ENCODE measurements at places on chromosomes 5 and 9.

- no peak for DNase-seq
Measured at GRCh38 chr9:32742296-32742695, 41.0 kb upstream of the TMEM215 start.

DNA sequence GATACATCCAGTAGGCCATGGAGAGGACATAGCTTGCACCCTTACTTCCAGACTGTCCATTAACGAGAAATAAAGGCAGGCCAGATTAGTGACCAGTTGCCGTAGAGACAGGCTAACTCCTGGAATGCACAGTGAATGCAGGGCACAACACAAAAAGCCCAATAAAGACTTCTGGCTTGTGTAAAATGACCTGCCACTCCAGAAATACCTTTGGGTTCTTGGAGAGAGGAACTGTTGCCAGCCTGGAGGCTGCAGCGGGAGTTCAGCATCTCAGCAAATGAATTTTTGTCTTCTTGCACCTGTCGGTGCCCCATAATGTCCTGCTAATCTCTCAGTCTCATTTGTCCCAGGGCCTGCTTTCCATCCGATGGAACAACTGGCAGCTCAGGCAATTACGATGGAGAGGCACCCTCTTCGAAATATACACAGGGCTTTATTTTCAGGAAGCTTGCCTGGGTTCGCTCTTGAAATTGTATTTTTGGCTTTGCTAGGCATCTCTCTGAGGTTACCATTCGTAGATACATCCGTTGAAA, 538.8 kb upstream of the ZNF462 start:
- no peak for DNase-seq

DNA sequence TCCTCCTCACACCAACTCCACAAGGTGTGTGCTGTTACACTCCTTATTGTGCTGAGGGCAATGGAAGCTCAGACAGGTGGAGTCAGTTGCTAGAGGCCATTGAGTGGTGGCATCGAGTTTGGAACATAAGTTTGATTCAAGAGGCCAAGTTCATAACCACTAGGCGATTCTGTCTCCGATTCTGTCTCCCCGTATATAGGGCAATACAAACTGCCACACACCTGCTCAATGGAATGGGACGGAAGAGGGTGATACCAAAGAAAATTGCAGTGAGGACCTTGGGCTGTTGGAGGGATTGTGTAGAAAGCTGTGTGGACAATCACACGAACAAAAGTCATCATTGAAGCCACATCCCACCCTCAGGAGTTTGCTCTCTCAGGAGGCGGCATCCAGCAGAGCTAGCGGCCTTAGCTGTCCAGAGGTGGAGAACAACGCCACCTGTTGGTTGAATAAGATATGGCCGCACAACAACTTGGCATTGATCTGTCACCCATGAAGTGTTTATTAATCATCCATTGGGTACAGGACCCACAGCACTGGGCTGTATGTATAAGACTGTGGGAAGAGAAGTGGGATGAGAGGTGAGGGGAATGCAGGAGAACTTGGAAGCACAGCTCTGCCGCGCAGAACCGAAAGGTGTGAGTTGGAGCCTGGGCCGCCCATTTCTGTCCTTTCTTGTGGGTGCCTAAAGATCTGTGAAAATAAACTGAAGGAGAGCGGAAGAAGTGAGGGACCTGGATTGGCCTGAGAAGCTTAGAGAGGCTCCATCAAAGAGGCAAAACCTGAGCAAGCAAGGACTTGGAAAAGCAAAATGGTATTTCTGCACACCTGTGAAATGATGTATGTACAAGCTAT, 16.1 kb upstream of the NEUROG1 start:
- peak; percentile 78 for DNase-seq

DNA sequence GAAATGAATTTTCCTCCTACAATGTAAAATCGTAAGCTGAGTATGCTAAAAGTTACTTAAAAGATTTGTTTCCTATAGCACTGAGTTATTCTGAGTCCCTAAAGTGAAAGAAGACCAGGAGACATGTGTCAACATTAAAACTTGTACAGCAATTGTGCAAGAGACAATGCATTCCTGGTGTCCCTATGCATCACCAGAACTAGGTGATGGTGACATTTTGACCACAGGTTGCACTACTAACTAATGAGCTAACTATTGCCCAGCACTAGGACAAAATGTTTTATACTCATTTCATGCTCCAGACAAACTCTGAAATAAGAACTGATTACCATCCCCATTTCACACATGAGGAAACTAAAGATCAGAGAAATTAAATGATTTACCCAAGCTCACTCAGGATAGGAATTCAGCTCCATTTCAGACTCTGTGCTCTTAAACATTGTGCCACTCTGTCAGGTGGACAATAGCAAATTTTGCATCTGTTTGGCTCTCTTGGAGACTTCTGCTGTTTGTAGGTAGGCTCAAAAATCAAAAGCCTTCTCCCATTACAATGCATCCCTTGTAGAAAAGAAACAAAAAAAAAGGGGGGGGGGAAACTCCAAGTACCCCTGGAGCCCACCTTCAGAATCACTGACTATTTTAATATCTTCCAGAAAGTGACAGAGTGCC, 269.2 kb downstream of the ACTL7B start:
- DNase-seq: peak; percentile 48

DNA sequence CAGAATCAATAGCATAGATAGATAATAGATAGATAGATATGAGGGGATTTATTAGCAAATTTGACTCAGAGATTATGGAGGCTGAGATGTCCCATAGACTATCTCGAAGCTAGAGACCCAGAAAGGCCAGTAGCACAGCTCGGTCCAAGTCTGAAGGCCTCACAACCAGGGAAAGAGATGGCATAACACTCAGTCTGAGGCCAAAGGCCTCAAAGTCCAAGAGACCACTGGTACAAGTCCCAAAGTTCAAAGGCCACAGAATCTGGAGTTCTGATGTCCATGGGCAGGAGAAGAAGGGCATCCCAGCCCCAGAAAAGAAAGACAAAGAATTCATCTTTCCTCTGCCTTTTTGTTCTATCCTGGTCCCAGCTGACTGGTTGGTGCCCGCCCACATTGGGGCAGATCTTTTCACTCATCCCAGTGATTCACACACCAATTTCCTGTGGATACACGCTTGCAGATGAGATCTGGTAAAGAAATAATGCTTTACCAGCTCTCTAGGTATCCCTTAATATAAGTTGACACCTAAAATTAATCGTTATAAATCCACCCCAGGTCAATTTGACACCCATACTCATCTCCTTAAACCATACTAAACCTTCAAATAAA, 127.8 kb upstream of the FBN2 start:
- no peak for DNase-seq

GRCh38 chr5:129459450-129459776, 685 bp upstream of the ADAMTS19 start:
- DNase-seq: no peak
